Right cardiac atrium (tissue), 5 donors: ENCODE measurements at places on chromosomes 1 and 21. TPM values are rescaled to one million over a fixed set of nuclear protein-coding genes. Genes with fewer than 3 reads are reported as not detected.

ANGPTL3 gene
- total RNA-seq = not detected

OR10J1 gene
- not detected for total RNA-seq

GRCh38 chr1:115255154-115255553 is 82.9 kb downstream of the NGF start:
- no peak for DNase-seq

- DNase-seq = no peak
These were observed 39.3 kb downstream of the CDKN2C start for GRCh38 chr1:51009381-51009780.

DNA sequence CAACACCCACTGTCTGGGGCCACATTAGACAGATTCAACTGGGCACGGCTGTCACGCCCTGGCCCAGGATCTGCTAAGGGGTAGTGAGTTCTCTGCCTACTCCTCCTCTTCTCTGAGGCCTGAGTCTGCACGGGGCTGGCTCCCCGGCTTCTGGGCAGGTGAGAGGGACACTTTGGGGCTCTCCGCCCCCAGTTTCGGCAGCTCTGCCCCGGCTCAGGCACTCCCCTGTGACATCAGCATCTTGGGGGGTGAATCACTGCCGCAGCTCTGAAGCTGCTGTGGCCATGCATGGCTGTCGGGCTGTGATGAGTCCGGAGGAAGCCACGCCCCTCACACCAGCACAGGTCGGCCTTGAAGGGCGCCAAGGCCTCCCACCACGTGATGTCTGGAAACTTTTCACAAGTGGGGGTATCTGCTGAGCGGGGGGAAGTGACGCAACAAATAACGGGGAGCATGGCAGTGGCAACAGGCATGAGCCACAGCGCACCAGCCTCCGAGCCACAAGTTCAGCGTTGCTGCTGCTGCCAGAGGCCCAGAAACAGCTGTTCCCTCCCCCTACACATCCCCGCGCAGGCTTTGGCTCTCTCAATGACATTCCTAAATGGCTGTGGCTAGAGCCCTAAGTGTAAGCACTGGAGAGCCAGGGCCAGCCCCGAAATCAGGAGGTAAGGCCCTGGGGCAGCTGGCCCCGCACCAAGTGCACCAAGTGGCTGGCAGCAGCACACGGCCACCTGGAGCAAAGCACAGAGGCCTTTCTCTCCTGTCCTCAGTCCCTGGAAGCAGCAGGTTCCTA is 26.3 kb downstream of the ZBTB17 start:
- DNase-seq = peak; percentile 94

DNA sequence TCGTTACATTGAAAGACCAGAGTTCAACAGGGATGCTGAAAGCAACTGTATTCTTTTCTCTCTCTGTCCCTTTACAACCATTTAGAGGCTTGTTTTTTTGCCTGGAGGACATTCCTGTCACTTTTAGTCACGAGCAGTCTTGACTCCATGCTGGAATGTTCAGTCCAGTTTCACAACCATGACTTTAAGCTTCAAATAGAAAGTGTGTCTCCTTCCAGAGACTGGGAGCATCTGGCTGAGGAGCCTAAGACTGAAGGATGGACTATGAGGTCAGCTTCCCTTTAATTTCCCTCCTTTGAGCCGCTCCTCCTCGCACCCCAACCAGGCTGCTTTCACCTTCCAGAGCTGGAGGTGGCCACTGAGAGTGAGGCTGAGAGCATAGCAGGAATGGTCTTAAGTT is 10.5 kb upstream of the RYR2 start:
- DNase-seq = no peak
